Nucleus accumbens (tissue), 56 donors: ENCODE measurements at places on chromosomes 11 and 22.

- DNase-seq, result peak; percentile 54
Observed at GRCh38 chr11:406796-407650, 7.8 kb downstream of the SIGIRR start.

- no peak for DNase-seq
Observed at GRCh38 chr22:37292641-37293040, 10.3 kb downstream of the CYTH4 start.

DNA sequence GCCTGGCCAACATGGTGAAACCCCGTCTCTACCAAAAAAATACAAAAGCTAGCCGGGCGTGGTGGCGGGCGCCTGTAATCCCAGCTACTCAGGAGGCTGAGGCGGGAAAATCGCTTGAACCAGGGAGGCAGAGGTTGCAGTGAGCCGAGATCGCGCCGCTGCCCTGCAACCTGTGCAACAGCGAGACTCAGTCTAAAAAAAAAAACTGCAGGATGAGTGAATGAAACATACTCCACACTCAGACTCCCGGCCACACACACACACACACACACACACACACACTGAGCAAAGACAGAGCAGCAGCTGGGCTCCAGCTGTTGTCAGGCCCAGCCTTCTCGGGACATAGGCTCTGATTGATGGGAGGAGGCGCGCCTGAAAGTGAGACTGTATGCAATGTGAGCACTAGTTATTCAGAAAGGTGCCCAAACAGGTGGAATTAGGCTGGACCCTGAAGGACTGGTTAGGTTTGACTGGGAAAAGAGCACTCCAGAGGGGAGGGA, 1.5 kb upstream of the PLEKHA7 start:
- no peak for DNase-seq

GRCh38 chr11:46003572-46003971, 81.1 kb downstream of the LARGE2 start:
- DNase-seq, result no peak

DNA sequence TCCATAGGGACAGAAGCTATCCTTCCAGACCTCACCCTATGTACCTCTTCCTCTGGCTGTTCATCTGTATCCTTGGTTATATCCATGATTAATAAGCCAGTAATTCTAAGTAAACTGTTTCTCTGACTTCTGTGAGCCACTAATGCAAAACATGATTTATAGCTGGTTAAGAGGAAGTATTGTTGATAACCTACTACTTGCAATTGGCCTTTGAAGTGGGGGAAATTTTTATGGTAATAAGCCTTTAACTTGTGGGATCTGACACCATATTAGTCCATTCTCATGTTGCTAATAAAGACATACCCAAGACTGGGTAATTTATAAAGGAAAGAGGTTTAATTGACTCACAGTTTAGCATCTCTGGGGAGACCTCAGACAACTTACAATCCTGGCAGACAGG, 21.9 kb downstream of the CASP12 start:
- DNase-seq, result no peak

DNA sequence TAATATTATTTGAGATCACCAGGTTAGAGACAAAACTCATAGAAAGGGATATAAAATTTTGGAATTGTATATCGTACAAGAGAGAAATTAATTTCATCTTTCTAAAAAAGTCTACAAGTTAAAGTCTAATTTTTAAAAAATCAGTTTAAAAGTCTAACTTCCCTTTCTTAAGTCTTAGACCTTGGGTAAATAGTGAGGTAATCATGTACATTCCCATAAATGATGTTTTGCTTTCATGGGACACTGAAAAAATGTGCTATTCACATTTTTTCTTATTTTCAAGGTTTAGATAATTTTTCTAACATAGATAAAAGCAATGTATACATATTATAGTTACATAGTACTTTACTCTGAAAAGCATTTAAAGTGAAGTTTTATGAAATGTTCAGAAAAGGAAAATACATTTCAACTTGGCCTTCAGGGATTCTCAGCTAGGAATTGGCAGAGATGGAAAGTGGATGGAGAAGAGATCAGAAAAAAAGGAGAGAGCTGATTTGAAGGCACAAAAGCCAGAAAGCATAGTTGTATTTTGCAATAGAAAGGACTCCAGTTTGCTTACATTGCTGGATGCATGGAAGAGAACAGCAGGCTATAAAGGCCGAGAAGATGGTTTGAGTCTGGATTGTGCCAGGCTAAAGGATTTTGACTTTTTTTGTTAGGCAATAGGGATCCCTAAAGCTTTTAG, 194.0 kb downstream of the CASP12 start:
- no peak for DNase-seq

DNA sequence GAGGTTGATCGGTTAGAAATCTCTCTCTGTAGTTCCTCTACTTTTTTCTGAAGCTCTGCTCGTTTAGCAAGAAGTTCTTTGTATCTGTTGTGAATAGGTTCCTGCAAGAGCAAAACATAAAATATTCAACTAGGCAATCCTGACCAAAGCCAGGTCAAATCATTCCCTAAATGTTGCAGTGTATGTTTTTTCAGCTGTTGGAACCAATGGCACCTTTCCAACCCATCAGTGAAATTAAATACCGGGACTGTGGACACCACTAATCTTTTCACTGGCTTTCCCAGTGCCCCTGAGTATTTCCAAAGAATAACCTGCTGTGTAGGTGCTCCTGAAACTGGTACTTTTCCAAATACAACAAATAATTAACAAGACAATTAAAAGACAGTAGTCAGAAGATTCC, 45.1 kb downstream of the CEP57 start:
- DNase-seq, result no peak

- DNase-seq, result peak; percentile 47
Observed at GRCh38 chr22:46122511-46122971, 27.8 kb upstream of the PPARA start.

DNA sequence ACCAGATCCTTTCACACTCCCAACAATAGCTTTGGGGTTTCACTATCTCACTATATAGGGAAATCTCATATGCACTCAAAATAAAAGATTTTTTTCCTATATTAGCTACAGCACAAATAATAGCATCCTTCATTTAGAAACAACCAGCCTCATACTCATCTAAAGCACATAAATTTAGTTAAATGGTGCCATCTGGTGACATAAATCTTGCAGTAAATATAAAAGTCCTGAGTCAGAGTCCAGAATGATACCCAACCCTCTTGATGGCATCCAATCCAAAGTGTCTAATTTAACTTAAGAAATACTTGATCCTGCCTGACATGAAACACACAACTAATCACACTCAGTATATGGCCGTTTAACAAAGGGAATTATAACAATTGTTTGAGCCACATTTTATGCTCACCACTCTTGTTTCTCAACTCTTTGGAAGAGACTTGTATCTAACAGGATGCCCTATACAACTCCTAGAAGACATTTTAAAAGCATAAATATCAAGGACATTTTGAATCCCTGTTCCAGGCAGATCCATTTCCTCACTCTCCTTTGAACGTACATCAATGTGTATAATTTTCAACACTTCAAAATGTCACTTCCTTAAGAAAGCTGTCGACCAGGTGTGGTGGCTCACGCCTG, 36.2 kb downstream of the DLG2 start:
- no peak for DNase-seq

DNA sequence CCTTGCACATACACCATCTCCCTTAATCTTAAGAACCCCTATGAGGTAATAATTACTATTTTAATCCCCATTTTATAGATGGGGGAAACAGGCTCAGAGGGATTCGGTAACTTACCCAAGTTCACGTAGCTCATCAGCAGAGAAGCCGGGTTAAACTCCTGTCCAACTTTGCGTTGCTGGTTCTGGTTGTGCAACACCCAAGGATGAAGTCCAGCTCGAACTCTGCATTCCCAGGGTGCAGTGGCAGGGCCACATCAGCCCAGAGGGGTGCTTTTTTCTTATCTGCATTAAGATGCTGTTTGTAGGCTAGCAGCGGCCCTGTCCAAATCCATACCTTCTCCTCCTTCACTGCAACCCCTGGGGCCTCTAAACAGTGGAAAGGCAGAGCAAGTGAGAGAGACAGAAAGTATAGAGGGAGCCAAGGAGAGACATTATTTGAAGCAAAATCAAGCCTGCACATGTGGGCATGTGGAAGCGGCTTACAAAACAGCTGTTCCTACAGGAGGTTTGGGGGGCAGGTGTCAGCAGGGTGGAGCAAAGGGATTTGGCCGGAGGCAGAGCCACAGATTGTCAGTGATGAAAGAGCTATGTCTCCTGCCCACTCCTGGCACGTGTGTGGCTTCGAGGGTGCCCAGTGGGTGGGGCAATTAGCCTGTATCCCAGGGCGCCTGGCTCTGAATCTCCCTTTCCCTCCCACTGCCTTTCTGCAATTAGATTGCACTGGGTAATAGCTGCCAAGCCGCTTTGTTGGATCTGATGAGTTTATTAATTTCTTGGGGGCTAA, 129.5 kb upstream of the TBCEL start:
- DNase-seq, result no peak

GRCh38 chr11:65132988-65133700, 1.2 kb downstream of the SYVN1 start:
- no peak for DNase-seq

GRCh38 chr11:95450547-95451123, 219.6 kb upstream of the SESN3 start:
- DNase-seq, result no peak

GRCh38 chr11:8339592-8340022, 75.9 kb upstream of the LMO1 start:
- no peak for DNase-seq

GRCh38 chr22:36430863-36431262, 43.1 kb upstream of the MYH9 start:
- no peak for DNase-seq

GRCh38 chr22:38649841-38650522, 6.2 kb downstream of the FAM227A start:
- DNase-seq, result no peak

GRCh38 chr11:62554387-62555167, 8.0 kb upstream of the AHNAK start:
- DNase-seq, result no peak

GRCh38 chr11:106101370-106101769, 23.9 kb downstream of the AASDHPPT start:
- no peak for DNase-seq

DNA sequence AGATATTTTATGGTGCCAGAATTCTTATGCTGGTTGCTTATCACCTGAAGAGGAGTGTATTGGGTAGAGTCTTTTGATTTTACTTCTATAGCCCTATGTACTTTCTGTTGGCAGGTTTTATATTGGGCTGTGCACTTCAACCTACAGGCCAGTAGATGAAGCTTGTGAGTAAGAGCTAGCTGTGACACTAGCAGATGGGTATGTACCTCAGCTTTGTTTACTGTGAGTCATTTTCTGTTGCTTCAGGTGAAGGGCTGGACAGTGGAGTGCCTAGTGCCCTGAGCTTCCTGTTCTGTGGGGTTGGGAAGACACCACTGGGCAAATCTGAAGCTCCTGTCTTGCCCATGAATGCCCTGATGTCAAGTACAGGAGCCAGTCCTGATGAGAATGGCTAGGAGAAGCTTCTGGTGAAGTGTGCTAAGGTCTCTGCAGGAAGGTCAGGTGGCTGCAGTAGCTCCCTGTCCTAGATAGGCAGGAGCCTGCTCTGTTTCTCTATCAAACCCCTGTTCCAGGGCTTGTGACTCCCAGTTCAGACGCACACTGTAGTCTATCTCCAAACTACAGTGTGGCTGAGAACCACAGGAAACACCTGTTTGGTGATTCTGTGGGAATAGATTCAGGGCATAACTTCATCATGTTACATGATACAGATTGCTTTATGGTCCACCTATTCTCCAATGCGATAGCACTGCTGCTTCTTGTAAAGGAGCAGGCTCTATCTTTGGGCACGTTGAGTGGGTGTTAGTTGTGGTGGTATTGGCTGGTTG, 755.7 kb downstream of the KCNA4 start:
- no peak for DNase-seq

- DNase-seq, result no peak
Observed at GRCh38 chr22:32336121-32336603, 21.5 kb upstream of the RFPL3 start.

DNA sequence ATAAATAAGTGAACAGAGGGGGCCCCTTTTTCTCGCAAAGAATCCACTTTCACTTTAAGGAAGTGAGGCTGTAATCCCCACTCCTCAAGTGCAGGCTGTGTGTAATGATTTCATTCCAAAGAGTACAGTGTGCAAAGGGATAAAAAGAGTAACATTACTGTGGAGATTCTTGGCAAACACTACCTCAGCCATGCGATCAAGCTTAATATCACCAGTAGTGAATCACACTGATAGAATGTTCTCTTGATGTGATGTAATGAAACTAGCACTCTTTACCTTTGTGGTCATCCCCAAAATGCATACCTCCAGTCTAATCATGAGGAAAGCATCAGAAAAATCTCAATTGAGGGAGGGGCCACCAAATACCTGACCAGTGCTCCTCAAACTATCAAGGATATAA, 246.1 kb upstream of the CHORDC1 start:
- DNase-seq, result no peak

DNA sequence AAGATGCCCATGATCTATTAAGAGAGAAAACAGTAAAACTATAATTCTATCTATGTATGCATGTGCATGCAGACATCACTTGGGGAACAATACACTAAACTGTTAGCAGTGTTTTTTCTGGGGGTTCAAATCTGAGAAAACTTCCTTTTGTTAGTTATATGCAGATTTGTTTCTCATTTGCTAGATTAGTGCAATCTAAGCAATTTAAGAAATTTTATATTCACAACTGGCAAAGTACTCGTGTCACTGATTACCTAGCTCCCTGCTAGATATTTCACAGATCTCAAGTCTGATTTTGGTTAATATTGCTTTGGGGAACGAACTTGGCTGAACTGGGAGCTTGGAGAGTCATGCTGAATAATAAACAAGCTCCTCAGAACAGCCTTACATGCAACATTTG, 14.9 kb upstream of the OSBP start:
- DNase-seq, result no peak

GRCh38 chr11:82105331-82105998, 628.2 kb downstream of the FAM181B start:
- DNase-seq, result no peak

DNA sequence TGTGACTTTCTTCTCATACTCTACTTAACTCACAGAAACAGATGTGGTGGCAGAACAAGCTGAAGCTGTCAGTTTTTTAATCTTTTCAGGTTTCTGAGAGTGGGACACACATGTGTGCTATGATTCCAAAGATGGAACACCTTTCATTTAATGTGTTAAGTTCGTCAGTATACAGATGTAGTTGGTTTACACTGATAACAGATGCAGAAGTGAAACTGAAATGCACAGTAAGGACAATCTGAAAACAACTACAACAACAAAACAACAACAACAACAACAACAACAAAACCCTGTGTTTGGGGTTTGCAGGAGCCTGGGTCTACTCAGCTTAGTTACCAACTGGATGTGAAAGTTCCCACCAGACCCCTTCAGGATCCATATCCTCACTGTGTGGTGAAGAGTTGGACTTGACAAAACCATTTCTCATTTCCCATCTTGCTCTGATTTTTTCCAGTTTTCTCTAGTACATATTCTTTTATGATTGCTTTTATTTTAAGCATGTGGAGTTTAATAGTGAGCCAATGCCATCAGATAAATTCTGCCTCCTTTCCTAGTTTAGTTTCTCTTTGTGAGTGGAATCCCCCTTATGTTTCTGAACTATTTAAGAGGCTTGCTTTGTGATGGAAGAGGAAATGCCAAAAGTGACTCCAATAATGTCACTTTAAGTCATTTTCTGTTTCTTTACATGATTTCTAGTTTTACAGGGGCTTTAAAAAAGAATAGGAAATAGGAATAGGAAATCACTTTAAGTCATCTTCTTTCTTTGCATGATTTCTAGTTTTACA, 47.8 kb downstream of the ARHGAP42 start:
- no peak for DNase-seq

- DNase-seq, result no peak
Observed at GRCh38 chr11:72673284-72673942, 809 bp downstream of the PDE2A start.
